ENCODE measurements at places on chromosomes 12 and 14.

DNA sequence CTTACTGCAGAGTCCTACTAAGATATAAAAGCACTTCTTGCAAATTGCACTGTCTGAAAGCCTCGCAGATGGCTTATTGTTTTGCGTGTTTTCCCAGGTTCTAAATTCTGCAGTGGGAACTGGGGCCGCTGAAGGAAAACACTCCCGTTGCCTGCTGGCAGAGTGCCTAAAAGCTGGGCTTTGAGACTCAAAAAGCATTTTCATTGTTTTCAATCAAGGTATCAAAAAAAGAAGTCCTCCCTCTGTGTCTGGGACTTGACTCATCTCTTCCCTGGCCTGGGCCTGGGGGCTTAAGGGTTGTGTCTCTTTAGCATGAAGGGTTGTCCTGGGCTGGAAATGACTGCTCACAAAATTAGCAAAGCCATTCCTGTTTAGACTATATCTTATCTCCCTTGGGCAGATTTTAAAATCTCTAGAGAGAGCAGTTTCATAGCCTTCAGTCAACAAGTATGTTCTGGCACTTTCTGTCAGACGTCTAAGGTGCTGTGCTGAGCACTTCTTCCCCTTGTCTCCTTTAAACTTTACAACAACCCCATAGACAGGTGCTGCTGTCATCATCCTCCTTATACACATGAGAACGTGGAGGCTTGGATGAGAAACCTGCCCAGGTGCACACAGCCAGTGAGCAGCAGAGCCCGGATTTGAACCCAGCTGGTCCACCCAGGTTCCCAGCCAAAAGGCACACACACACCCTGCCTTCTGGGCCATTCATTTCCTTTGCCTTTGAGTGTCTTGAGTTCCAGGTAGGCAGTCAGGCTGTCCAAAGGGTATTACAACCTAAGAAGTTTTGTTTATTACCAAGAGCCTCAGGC lies 31.1 kb downstream of the ELK3 start:
- no peak for DNase-seq

GRCh38 chr14:20711685-20712084 lies 23.1 kb downstream of the ANG start:
- no peak for DNase-seq

DNA sequence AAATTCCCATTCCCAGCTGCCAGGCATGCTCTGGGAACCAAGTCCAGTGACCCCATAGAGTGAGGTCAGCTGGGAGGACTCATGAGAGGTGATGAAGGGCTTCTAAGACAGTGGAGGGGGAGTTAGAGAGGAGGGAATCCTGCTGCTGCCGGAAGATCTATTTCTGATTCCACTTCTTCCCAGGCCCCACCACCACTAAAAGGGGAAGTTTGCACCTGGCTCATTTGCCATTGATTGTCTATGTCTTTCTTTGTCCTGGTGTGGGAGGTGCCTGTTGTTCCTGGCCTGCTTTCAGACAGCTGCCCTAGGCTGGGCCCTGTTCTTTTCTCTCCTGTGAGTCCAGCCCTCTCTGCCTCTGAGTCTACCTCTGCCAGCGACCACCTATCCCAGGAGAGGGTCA lies 3.0 kb upstream of the KRT6A start:
- DNase-seq = no peak

DNA sequence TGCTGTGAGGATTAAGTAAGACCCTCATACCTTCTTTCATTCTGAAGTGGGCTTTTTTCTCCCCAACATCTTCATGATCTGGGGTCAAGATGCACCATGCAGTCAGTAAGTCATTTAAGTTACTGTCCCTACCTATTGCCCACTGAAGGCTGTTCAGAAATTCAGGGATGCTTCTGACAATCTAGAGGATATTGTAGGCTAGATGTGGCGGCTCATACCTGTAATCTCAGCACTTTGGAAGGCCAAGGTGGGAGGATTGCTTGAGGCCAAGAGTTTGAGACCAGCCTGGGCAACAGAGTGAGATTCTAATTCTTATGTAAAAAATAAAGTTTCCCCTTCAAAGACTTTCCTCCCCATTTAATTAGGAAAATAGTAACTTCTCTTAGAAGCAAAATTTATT lies 28.7 kb downstream of the PHETA1 start:
- no peak for DNase-seq

DNA sequence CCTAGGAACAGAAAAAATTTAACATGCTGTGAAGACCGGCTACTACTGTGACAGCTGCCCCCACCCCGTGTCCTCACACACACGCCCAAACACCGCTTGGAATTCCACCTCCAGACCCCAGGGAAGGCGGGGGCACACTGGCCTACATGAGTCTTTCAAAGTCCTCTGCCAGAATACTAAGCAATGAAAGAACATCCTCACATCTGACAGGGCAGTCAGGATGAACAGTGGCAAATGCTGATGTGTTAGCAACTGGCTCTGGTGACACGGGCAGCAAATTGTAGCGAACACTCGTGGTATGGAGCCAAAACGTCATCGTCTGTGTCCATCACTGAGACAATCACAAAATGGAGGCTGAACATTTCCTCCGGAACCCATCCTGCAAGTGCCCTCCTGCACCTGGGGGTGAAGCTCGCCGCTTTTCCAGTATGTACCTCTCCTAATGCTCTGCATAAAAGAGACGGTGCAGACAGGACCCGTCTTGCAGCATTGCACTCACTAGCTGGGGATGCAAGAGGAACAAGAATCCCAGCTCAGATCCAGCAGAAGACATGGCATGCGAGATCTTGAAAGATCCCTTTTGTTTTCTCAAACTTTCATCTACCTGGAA lies 94.8 kb downstream of the BCL11B start:
- DNase-seq = no peak

DNA sequence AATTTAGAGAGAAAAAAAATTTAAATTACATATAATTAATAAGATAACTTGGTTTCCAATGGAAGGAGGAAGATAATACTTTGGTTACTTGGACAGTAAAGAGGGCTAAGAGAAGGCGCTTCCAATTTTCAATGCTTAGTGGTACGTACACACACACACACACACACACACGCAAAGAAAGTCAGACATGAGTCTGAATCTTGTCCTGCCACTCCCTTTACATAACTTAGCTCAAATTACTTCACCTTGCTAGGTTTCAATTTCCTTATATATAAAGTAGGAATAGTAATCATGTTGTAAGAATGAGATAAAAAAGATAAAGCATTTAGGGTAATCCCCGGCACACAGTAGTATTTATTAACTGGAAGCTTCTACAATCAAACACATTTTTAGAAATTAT lies 39.7 kb upstream of the VCPKMT start:
- no peak for DNase-seq

GRCh38 chr14:104307627-104308401 lies 169.4 kb downstream of the KIF26A start:
- DNase-seq = no peak

GRCh38 chr14:82362452-82362851 lies 828.8 kb upstream of the SEL1L start:
- DNase-seq = no peak

DNA sequence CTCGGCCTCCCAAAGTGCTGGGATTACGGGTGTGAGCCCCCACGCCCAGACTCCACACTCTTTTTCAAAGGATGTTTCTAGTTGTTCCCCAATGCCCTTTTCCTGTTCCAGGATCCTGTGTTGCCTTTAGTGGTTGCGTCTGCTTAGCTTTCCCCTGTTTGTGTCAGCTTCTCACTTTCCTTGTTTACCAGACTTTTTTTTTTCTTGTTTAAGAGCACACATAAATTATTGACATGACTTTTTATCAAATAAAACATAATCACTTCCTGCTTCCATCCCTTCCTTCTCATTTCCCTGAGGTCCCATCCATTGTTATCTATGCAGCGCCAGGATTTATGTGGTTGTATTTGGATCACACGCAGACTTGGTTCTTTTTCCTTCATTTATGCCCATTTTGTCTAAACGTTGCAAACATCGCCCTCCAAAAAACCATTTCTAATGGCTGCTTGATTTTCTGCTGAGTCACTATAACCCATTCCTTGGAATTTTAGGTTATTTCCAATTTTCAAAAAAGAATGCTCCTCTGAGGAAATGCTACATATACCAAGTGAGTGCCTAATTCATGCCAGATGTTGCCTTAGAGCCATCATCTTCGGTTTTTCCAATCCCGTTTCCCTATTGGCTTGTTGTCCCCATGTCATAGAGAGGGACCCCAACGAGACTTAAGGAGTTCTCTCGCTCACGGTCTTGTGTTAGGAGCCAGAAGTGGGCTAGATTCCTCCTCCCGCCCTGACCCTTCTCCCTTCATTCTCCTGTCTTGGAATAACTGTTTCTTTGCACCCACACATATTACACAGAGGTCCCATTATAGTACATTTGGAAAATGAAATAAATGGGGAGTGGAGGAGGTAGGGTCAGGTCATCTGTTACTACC lies 13.5 kb upstream of the CYP46A1 start:
- no peak for DNase-seq

- DNase-seq = no peak
These were observed 925 bp upstream of the NANOG start for GRCh38 chr12:7788294-7788660.

DNA sequence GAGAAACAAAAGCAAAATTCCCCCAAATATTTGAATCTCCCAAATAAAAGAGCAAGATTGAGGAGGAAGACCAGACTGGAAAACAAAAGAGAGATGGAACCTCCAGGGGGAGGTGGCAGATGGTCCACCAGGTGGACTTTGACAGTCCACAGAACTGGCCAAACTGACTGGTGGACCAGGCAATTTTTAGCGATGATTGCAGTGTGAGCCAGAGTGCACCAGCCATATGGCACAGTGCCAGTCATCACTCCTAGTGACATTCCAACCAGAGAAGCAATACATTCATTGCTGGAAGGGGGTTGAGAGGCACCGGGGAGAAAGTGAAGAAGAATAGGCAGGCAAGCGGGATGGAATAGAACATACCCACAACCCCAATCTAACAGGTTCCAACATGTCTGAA lies 182.9 kb downstream of the EXOC5 start:
- no peak for DNase-seq

GRCh38 chr12:113528606-113529293 lies 57.1 kb upstream of the LHX5 start:
- DNase-seq = no peak

- no peak for DNase-seq
These were observed 83.0 kb upstream of the PIWIL1 start for GRCh38 chr12:130254461-130255276.

GRCh38 chr14:93085911-93086310 lies 29.8 kb downstream of the ITPK1 start:
- peak; percentile 74 for DNase-seq

DNA sequence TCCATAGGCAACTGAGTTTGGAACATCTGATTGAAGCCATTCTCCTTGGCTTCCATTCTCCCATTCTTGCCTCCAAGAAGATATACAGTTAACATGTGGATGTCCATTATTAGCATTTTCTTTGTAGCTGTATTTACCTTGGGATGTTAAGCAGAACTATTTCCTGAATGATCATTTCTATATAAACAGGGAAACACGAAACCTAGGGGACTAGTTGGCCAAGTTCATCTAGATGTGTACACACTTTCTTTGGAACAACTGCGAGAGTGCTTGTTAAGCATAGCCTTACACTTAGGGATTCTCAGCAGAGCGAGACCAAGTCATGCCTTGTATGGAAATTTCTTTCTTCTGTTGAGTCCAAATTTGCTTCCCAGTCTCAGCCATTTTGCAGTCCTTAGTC lies 42.1 kb downstream of the DRAM1 start:
- no peak for DNase-seq

DNA sequence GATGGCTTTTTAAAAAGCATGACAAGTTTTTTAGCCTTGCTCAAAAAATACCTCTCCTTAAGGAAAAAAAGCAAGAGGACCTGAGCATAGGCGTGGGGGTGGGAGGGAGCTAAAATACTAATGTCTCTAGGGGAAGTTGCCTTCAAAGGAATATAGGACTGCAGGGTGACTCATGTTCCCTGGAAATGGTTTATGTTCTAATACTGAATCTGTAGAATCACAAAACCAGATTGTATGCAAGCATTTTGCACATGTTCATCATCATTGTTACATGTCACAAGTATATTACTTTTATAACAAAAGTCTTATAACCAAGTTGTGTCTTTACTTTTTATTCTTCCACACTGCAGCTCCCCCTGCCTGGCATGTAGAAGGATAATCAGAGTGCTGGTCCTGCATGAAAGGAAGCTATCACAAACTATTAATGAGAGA lies 36.6 kb downstream of the GPR135 start:
- DNase-seq = no peak

DNA sequence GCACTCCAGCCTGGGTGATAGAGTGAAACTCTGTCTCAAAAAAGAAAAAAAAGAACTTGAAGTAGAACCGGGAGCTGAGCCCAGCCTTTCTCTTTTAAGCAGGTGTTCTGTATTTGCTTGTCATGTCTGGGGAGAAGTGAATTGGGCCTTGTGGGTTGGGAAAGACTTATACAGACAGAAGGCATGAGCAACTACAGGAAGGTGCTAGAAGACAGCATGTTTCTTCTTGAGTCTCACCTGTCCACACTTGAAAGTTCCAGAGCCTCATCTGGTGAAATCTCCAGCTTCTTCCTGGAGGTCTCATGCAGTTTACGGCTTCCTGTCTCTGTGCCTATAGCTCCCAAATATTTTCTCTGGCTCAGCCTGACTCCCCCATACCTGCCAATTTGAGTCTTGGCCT lies 2.5 kb downstream of the PGAM5 start:
- no peak for DNase-seq

- DNase-seq = no peak
These were observed 46.2 kb downstream of the BCAT1 start for GRCh38 chr12:24902511-24903328.

DNA sequence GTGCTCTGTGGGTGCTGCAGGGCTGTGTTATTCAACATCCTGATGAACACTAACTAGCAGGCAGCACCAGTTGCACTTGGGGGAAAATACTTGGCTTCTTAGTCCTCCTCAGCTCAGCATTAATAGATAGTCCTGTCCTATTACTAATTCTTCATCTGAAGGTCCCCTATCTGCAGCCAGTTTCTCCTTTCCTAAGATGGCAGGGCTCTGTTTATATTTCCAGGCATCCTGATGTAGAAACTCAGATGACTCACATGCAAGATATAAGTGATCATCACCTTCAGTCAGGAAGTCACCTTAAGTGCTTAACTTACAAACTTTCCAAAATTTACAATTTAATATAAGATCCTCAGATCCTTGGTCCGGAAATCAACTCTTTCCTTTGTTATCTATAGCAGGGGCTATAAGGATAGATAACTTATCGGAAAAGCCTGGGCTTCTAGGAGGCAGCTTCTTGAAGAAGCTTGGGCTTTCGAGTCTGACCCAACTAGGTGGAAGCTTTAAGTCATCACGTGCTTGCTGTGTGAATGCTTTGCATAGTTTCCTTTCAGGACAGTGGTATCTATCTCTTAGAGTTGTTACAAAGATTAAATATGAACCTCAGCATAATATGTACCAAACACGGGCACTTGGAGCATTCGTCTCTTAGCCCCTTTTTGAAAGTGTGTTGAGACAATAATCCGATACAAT lies 181.0 kb upstream of the GRIP1 start:
- no peak for DNase-seq

- peak; percentile 31 for DNase-seq
These were observed 11.3 kb downstream of the MEG3 start for GRCh38 chr14:100836941-100837804.

- DNase-seq = peak; percentile 0
These were observed 129.5 kb downstream of the KIF26A start for GRCh38 chr14:104267895-104268294.

- no peak for DNase-seq
These were observed 38.9 kb downstream of the NELL2 start for GRCh38 chr12:44837114-44837755.
